ENCODE measurements at places on chromosomes 1 and 21.

- DNase-seq: no peak
Measured at GRCh38 chr1:98327220-98327861, 334.2 kb upstream of the SNX7 start.

DNA sequence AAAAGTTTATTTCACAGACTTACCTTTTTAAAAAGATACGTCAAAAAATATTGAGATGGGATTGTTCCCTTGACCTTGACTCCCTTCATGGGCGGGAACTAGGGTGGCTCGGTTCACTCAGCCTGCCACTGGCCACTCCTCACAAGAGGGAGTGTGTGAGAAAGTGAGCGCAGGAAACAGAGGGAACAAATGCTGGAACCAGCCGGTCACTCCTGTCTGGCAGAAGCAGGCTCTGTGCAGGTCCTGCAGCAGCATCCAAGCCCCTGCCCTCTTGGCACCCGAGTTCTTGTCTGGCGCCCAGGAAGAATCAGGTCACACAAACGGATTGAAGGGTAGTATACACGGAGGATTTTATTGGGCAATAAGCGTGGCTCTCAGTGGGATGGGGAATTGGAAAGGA, 58.9 kb downstream of the ZNF648 start:
- DNase-seq: no peak

DNA sequence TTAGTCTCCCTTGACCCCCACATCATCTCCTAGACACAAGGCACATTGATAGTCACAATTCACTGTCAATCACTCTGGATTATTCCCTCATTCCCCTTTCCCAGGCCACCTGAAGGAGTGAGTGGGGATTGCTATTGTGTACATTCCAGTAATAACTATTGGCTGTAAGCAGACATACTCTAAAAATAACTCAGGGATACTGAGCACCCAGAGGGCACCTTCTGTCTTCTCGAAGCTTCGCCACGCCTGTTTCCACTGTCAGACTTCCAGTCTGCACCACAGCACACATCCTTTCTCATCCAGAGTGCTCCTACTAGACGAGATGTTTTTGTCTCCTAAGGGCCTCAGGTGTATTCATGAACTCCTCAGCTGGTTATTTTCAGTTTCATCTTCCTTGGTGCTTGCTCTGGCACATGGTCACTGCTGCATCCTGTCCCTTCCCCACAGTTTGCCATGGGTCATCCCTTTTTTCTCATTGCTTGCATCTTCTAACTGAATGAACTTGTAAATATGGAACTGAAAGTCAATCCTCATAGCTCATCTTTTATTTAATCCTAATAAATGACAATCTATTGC, 848 bp upstream of the APOBEC4 start:
- DNase-seq: no peak

- no peak for DNase-seq
Measured at GRCh38 chr1:158700552-158700951, at the start of gene OR6K2. Gene OR6K2 (minus strand): TSS chr1:158700652. CDS start chr1:158700652, 0 bp downstream.

DNA sequence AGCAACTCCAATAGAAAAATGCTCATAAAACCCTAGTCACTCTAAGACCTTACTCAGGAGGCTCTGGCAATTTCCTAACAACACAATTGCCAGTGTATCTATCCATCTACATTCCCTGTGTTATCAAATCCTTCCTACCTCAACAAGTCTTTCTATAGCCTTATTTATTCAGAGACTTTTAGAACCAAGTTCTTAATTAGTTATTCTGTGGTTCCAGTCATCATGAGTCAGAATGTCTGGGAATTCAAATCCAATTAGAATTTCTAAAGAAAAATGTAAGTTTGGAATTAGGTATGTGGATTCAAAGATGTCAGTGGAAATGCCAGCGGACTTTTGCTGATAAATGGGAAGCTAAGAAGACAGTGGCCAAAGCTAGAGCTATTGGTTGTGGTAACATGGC, 302.6 kb upstream of the C1orf87 start:
- no peak for DNase-seq

GRCh38 chr21:15793109-15793508, 63.3 kb downstream of the USP25 start:
- DNase-seq: no peak

GRCh38 chr1:199550199-199551065, 477.1 kb upstream of the NR5A2 start:
- no peak for DNase-seq

DNA sequence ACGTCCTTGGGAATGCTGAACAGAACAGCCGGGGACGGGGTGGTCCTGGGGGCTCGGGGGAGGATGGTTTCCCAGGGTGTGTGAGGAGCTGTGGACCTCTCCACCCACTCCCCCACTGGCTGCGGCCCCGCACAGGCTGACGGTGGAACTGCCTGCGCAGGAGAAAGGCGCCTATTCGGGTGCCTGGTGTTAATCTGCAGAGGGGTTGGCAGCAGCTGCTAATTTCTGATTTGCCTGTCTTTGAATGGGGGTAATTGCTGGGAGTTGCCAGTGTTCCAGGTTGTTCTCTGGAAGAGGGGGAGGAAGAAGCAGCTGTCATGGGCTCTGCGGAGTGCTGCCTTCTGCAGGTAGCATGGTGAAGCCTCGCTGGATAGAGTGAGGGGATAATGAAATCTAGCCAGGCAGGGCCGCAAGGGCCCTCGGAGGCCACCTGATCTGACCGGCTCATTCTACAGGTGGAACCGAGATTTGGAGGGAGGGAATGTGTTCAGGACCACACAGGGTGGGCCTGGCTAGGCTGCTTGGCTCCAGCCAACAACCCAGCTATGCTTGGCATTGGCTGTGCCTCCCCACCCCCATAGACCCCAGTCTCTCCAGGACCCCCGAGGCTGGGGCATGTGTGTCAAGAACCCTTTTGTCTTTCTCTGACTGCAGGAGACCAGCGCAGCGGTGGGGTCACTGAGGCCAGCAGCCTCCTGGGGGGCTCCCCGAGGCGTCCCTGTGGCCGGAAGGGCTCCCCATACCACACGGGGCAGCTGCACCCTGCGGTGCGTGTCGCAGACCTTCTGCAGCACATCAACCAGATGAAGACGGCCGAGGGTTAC, 67.1 kb downstream of the PTPRU start:
- DNase-seq: no peak

- DNase-seq: no peak
Measured at GRCh38 chr1:66397192-66397591, 136.8 kb upstream of the SGIP1 start.

GRCh38 chr1:241706257-241706656, 54.2 kb downstream of the WDR64 start:
- DNase-seq: no peak

GRCh38 chr1:78483903-78484302, 6.9 kb upstream of the PTGFR start:
- DNase-seq: no peak

GRCh38 chr1:153342178-153342577, 6.5 kb downstream of the PGLYRP4 start:
- DNase-seq: no peak

All from stimulated activated CD4-positive, alpha-beta T cell treated with anti-CD3 and anti-CD28 coated beads, Interleukin-2, amount 100 ng/mL, for 4 hours (primary cell).